ENCODE measurements at places on chromosomes 3 and 15.
A peak's percentile ranks its signal among the peaks of the same experiment; 100 is the strongest.

- DNase-seq, result no peak
Observed at GRCh38 chr3:130787422-130788068, 40.9 kb upstream of the PIK3R4 start.

DNA sequence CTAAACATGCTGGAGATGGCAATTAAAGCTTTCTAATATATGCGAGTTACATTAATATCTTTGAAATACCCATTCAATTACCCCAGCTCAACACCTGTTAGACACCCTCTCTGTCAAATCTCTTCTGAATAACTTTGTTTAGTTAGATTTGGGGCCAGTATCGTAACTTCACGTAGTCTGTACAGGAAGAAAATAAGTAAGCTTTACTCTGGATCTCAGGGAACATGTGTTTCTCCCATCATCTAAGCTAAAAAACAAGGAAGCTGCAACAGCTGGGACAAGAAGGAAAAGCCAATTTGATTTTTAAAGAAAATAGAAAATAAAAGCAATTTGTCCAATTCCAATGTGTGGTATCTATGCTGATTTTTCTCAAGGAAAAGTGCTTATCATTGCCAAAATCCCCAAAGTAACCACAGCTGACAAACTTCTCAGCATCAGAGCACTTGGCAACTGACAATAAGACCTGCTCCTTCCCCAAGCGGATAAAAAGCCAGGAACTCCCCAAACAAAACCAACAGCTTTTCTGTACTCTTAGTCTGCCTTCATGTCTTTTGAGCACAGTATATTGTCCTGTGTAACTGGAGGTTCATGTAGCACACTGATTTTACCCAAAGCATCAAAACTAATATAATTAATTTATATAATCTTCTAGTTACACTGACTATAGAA lies 279.1 kb downstream of the ZBTB20 start:
- DNase-seq, result no peak

DNA sequence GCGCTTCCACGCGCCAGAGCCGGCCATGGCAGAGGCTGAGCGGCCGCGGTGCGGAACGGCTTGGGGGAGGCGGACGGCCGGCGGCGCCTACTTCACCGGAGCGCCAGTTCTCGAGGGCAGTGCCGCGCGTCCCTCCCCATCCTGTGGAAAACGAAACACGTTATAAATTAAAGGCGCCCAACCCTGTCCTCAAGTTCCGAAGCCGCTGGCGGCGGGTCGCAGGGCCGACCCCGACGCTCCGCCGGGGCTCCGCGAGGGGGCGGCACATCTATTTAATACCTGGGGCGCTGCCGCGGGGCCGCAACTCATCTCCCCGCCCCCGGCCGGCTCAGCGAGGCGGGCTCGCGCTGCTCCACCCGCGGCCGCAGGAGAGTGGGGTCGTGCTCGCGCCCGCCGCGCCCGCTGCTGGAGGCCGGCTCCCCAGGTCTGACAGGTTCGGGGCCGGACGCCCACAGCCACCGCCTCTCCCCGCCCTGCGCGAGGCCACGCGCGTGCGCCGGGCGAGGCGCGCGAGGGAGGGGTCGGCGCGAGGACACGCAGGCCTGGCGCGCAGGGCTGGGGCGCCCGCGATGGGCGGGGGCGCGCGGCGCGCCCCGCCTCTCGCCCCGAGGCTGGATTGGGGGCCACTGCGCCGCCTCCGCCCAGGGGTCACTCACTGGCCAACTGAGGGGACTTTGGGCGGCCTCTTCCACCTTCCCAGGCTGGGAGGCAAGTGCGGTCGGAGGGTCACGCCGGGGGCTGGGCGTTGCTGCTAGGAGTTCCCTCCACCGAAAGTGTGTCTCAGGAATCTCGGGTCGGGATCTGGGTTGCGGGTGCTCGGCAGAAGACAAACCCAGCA lies at the start of gene SLC30A4:
SLC30A4 (minus strand) TSS at position 428 of the 838 bp plus-strand sequence; CDS start at position 27, 401 bp downstream.
- peak; percentile 55 for DNase-seq

GRCh38 chr15:83444936-83445335 lies 2.2 kb upstream of the SH3GL3 start:
- no peak for DNase-seq

DNA sequence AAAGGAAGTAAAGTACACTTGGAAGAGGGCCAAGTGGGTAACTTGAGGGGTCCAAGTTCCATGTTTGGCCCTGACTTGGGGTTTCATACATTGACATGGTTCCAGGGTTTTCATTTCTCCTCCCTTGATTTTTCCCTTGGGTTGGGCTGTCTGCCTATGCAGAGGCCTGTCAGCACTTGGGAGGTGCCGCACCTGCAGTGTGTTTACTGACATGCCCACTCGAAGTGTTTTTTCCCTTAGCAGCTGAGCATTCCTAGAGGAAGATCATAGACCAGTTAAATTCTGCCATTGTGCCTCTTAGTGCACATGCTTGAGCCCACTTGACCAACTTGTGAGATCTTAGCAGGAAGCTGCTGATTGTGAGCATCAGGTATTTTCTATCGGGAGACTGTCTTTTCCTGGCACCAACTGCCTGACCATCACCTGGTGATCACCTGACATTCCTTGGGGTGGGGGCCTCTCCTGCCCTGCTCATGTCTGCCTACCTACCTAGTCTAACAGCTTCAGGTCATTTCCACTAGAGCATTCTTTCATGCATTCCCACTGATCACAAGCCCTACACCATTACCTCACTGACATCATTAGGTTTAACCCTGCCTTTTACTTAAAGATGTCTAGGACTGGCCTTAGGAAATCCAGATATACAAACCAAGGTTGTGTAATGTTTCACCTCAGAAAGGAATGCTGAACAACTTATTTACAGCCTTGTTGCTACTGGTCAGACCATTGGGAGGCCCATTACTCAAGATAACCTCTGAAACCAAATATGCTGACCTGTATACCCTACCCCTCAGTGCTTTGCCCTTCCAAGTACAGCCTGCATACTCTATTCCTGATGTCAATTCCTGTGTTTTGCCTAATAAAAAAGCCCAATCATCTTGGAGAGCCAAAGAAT lies 68.3 kb downstream of the CD47 start:
- no peak for DNase-seq

GRCh38 chr3:89107461-89108290 lies at the start of gene EPHA3:
Gene EPHA3 (plus strand): TSS chr3:89107621. CDS start chr3:89107749, 128 bp downstream.
- DNase-seq, result no peak

GRCh38 chr3:133917144-133917543 lies 21.5 kb upstream of the RAB6B start:
- no peak for DNase-seq

DNA sequence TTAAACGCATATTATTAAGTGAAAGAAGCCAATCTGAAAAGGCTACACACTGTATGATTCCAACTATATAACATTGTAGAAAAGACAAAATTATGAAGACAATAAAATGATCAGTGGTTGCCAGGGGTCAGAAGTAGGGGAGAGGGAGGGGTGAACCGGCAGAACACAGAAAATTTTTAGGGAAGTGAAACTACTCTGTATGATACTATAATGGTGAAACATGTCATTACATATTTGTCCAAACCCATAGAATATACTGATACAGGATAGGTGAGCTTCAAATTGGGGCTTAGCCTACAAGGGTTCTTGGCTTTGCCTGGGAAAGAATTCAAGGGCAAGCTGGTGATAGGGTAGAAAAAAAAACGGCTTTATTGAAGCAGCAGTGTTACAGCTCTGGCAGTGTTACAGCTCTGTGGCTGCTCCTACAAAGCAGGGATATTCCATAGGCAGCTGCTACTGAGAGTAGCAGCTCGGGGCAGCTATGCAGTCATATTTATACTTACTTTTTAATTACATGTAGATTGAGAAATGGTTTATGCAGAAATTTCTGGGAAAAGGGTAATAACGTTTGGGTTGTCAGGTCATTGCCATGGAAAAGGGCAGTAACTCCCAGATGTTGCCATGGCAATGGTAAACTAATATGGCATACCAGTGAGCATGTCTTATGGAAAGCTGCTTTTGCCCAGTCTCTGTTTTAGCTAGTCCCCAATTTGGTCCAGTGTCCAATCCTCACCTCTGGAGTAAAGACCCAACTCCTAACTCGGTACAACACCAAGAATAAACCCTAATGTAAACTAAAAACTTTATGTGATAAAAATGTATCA lies 125.1 kb upstream of the SLC25A36 start:
- DNase-seq, result no peak

DNA sequence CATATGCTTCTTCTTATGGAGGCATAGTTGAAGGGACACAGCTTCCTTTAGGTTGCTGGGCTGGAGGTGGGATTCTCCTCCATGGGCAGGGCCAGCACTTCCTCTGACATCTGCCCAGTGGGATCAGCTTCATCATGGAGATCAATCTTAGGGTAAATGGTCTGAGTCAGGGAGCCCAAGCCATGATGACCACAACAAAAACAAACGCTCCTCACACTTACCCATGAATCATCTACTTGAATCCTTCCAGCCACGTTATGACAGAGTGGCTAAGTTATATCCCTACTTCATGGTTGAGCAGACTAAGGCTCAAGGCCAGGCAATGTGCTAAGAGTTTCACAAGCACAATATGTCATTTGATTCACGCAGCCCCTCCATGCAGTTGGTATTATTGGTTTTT lies 87.2 kb upstream of the NMNAT3 start:
- DNase-seq, result no peak

GRCh38 chr3:157857440-157857839 lies 248.8 kb downstream of the SHOX2 start:
- no peak for DNase-seq

DNA sequence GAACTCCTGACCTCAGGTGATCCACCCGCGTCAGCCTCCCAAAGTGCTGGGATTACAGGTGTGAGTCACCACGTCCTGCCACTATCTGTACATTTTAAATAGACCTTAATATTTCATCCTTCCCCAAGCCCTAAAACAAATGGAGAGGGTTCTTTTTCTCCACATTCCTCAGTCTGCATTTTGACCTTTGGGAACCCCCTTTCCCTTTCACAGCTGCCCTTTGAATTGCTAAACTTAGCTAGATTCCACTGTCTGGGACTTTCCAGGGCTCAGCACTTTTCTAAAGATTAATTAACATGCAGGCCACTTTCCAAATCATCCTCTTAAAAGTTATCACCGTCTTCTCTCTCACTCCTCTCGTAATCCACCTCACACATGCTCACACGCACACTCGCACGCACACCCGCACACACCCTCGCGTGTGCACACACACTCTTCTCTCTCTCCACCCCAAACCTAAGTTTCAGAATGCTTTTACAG lies 124.2 kb downstream of the TMCO5A start:
- no peak for DNase-seq

- DNase-seq, result no peak
Observed at GRCh38 chr3:143151004-143151731, 31.6 kb downstream of the CHST2 start.

GRCh38 chr3:53811143-53811927 lies 34.9 kb downstream of the CHDH start:
- no peak for DNase-seq

GRCh38 chr15:55991802-55992768 lies 1.3 kb downstream of the NEDD4 start:
- DNase-seq, result no peak

DNA sequence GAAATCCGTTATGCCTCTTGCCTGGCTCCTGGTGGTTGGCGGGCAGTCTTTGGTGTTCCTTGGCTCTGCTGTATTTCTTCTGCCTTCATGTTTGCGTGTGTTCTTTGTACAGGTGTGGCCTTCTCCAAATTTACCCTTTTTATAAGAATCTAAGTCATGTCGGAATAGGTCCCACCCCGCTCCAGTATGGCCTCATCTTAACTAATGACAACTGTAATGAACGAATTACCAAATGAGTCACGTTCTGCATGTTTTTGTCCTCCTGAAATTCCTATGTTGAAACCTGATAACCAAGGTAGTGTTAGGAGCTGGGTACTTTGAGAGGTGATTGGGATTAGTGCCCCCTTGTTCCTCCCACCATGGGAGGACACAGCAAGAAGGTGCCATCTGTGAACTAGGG lies 71.1 kb downstream of the ITPR1 start:
- DNase-seq, result no peak

- DNase-seq, result peak; percentile 36
Observed at GRCh38 chr3:172107403-172107802, 68.0 kb downstream of the FNDC3B start.

- no peak for DNase-seq
Observed at GRCh38 chr3:95352471-95352870, 1289.6 kb downstream of the NSUN3 start.

- DNase-seq, result no peak
Observed at GRCh38 chr3:124281453-124282316, 289.8 kb upstream of the ROPN1 start.

GRCh38 chr15:57406062-57406772 lies 29.9 kb downstream of the CGNL1 start:
- DNase-seq, result no peak

DNA sequence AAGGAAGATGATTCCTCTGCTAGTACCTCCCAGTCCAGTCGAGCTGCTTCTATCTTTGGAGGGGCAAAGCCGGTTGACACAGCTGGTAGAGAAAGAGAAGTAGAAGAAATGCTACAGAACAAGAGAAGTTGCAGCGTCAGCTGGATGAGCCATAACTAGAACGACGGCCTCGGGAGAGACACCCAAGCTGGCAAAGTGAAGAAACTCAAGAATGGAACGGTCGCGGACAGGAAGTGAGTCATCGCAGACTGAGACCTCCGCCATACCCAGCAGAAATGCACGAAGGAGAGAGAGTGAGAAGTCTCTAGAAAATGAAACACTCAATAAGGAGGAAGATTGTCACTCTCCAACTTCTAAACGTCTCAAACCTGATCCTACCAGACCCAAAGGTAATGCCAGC lies 19.0 kb upstream of the PARP14 start:
- no peak for DNase-seq

- DNase-seq, result no peak
Observed at GRCh38 chr3:25433106-25433505, 5.0 kb downstream of the RARB start.

DNA sequence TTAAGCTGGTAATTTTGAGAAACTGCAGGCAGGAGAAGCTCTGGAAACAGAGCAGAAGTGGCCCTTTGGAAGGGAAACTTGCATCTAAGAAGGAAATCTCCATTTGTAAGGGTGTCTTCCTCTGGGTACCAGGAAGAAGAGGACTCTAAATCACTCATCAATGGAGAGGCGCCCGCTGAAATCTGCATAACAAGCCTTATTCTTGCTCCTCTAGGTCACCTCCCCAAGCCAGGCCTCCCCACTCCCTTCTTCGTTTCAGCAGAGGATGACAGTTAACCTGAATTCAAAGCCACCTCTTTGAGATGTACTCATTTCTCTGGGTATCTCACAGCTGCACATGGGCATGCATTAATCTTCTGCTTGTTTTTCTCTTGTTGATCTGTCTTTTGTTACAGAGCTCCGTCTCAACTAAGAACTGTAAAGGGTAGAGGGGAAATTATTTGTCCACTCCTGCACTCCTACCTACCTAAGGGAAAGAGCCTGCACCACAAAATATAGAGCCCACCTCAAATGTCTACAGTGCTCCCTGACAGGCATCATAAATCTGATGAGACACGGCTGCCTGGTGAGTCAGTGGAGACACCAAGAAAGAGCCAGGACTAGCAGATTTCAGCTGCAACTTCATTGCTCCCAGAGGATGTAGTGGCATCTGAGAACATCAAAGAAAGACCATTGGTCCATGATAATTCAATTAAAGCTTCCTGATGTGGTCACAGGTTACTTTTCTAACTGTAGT lies 51.5 kb downstream of the GABRB3 start:
- DNase-seq, result no peak

GRCh38 chr15:71716990-71717389 lies 93.4 kb upstream of the NR2E3 start:
- DNase-seq, result no peak

- DNase-seq, result no peak
Observed at GRCh38 chr3:22982981-22983587, 220.0 kb upstream of the UBE2E2 start.
